T-helper 17 cell (primary cell): ENCODE measurements at places on chromosomes 4 and X.

DNA sequence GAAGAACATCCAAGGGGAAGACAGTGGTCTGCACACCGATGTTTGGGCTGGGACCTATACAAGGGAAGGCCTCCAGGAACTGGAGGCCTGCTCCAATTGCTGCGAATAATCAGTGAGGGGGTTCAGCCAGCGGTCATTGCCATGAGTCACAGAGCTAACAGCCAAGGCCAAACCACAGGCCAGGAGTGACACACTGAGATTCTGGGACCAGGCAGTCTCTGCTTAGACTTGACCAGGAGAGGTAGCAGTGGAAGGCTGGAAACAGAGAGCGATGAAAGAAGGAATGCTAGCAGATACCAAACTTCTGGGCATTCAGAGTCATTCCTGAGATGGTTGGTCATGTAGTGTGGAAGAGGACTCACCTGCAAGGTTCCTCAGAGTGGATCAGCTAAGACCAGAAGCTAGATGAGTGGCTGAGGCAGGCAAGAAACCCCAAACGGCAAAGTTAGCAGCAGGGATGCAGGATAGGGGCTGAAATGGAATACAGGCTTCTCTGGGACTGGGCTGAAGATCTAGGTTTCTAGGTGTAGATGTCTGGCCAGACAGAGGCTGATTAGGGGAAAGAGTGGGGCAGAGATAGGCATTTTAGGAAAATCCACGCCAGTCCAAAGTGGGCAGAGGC, 54.7 kb downstream of the CNGA2 start:
- no peak for DNase-seq

DNA sequence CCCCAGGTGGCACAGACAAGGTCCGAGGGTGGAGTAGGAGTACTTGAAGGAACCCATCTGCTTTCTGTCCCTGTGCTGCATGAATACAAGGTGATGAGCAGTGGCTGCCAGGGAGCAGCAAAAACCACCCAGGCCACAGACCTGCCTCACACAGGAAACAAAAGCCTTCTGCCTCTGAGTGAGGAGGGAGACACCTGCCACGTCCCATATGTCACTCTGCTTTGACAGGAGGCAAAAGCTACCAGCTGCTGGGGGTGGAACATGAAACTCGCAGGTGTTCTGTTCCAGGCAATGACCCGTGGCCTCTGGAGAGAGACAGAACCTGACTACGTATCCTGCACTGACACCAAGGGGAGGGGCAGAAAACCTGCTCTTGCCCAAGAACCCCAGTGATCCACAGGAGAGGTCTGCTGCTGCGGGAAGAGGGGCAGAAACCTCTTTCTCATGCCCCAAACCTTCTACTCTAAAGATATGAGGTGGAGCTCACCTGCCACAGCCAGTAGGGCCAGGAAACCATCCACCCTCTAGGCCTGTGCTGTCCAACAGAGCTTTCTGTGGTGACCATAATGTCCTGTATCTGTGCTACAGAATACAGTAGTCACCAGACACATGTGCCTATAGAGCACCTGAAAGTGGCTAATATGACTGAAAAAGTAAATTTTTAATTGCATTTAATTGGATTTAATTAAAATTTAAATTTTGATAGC, 172.9 kb downstream of the PRDM5 start:
- DNase-seq = no peak

DNA sequence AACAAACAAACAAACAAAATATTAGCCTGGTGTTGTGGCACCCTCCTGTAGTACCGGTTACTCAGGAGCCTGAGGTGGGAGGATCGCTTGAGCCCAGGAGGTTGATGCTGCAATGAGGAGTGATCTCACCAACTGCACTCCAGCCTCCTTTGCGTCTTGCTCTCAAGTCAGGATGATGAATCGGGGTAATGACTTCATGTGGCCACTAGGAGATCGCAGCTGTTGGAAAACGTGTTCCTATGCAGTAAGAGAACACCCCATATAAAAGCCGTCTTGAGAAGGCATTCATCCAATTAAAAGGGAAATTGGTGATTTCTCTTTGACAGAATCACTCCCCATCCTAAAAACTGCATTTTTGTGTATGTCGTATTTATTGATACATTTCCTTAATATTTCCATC, 6.9 kb downstream of the CCNB3 start:
- DNase-seq = no peak

DNA sequence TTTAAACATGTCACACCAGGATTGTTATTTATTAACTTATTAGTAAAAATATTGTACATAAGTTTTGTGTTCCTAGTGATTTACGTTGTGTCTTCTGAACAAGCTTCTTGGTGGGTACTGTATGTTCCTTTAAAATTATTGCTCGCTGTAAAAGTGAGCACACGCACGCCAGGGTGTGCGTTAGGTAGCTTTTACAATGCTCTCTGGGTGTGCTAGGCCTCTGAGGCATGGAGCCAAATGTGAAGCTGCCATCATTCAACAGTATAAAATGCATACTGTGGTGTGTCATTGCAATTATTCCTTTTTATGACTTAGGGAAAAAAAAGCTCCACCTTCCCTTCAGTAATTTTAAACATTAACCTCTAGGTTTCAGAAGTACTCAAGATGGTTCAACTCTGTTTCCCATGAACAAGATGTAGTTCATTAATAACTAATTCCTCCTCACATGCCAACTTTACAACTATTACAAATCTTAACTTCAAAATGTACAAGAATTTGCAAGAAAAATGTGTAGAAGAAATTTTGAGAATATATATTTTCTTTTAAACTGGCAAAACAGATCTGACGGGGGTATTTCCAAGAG, 42.4 kb downstream of the ATOH1 start:
- no peak for DNase-seq

- DNase-seq = peak; percentile 51
Measured at GRCh38 chr4:164956766-164957643, 20.5 kb downstream of the TRIM61 start.

GRCh38 chrX:154019061-154019621, 561 bp downstream of the IRAK1 start:
- DNase-seq = no peak

DNA sequence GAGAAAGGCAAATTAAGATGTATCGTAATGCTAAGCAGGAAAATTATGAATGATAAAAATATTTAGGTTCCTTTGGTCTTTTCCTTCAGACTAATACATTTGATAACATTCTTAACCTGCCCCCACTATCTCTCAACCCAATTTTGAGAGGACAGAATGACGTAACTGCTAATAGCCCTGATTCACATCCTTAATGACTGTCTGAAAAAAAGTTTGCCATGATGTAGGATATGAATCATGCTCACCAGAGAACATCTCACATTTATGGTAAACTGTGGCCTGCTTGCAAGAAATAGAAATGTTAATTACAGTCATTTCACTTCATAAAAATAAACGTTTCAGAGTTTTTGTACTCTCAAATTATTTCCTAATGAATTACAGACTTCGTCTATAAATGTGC, 128.0 kb upstream of the VEGFC start:
- no peak for DNase-seq

DNA sequence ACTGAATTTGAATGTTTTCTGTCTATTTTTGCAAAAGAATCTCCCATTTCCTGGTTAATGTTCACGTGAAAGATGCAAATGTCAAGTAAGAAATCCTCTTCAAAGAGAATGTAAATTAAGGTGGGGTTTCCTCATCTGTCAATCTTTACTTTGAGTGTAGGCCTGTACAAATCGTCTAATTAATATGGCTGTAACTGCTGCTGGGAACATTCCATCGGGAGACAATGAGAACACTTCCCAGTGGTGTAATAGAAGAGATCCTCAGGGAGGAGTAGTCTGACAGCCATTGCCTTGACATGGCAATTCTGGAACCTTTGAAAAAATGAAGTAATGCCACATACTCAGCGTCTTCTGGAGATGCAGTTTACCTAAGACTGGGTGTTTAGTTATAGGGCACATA, 3.7 kb downstream of the EREG start:
- DNase-seq = no peak

DNA sequence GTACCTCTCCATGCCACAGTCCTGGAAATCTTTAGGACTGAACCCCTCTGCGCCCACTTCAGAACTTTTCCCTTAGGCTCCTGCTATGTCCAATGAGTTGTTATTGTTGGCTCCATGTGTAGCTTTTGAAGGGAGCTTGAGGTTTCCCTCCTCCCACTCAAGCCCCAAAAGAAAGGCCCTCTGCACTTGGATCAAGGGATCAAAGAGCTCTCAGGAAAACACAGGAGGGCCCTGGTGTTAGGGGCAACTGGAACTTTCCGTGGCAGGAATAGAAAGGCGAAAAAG, 135.0 kb downstream of the RASL11B start:
- no peak for DNase-seq

DNA sequence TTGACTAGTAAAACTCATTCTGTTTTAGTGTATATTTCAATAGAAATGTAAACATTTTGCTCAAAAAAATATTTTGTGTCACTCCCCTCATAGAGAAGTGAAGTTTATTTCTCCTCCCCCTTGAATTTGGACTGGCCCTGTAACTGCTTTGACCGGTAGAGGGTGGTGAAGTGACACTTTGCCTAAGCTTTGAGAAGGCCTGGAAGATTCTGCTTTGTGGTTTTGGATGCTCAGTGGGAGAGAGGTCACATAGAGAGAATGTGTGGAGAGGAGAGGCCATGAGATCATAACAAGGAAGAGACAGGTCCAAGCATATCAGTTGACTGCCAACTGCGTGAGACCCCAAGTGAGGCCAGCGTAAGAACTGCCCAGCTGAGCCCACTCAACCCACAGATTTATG, 19.1 kb upstream of the ARX start:
- no peak for DNase-seq

- DNase-seq = no peak
Measured at GRCh38 chr4:146335763-146336409, 121.5 kb downstream of the REELD1 start.

DNA sequence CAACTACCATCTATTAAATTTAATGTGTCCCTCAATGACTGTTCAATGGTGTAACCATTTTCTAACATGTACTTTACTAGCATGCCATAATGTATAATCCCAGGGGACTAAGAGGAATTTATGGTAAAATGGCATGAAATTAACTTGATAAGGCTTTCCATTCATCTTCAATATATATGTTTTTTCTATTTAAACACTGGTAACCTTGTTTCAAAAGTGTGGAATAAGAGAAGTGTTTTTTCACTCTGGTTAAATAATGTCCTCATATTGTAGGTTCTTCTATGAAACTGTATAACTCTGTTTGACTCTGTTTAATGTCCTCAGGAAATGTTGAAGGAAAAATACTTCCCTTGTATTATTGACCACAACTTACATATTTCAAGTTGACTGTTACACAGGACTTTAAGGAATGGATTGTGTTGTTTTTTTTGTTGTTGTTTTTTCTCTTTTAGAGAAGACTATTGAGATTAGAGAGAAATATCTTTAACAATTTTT, 113.8 kb upstream of the ARSJ start:
- no peak for DNase-seq

- no peak for DNase-seq
Measured at GRCh38 chr4:77229433-77229832, 72.4 kb downstream of the CCNG2 start.
